Tracheal epithelial cell (primary cell): ENCODE measurements at places on chromosomes 4 and X. TPM values are rescaled to one million over a fixed set of nuclear protein-coding genes. Genes with fewer than 3 reads are reported as not detected.

The CCDC120 gene
- 1.2 and 1.3 TPM in 2 replicates for total RNA-seq

The DMRTC1B gene
- total RNA-seq = not detected in 2 replicates

The PCSK1N gene
- total RNA-seq = 0.21 and 2.9 TPM in 2 replicates

The CXCL9 gene
- not detected in 2 replicates for total RNA-seq

The SLIT2 gene
- total RNA-seq = 0.21 and 0.24 TPM in 2 replicates

The STBD1 gene
- total RNA-seq = 7.9 and 16.9 TPM in 2 replicates

The SORCS2 gene
- under 0.01 and 0.48 TPM in 2 replicates for total RNA-seq

The UFSP2 gene
- total RNA-seq = 23.9 and 28.6 TPM in 2 replicates

The SATL1 gene
- not detected in 2 replicates for total RNA-seq

The CXCL6 gene
- total RNA-seq = 0.21 and 30.8 TPM in 2 replicates

The DUX4 gene
- not detected in 2 replicates for total RNA-seq

The TBC1D8B gene
- total RNA-seq = 4.3 and 4.9 TPM in 2 replicates

The GPAT3 gene
- total RNA-seq = 3.2 and 4.8 TPM in 2 replicates

The MAGEB17 gene
- total RNA-seq = not detected in 2 replicates

The WAS gene
- not detected in 2 replicates for total RNA-seq

The HSFX2 gene
- 0.72 TPM in 1 of 2 replicates, not detected in the other for total RNA-seq

The CSAG1 gene
- not detected in 2 replicates for total RNA-seq

The XPNPEP2 gene
- total RNA-seq = not detected in 2 replicates

The POU3F4 gene
- not detected in 2 replicates for total RNA-seq

The ODAM gene
- total RNA-seq = not detected in 2 replicates

The GRIA3 gene
- under 0.01 and 0.24 TPM in 2 replicates for total RNA-seq

The HDX gene
- total RNA-seq = 0.85 and 5.5 TPM in 2 replicates

The ADH4 gene
- not detected in 2 replicates for total RNA-seq

The XG gene
- 0.85 and 1.9 TPM in 2 replicates for total RNA-seq

The AGA gene
- total RNA-seq = 41.7 and 50.1 TPM in 2 replicates

The PCDH10 gene
- under 0.01 TPM in 2 replicates for total RNA-seq

The CXCL8 gene
- 3.2 and 412 TPM in 2 replicates for total RNA-seq

The CSN1S1 gene
- not detected in 2 replicates for total RNA-seq

The TSPAN7 gene
- under 0.01 and 1.3 TPM in 2 replicates for total RNA-seq

The NXF2B gene
- total RNA-seq = not detected in 2 replicates

The CCKAR gene
- total RNA-seq = not detected in 2 replicates

The TCEAL7 gene
- total RNA-seq = 3.9 and 4.0 TPM in 2 replicates

The RGN gene
- 0.24 and 0.43 TPM in 2 replicates for total RNA-seq

The GAGE12J gene
- total RNA-seq = not detected in 2 replicates

The GLRA2 gene
- total RNA-seq = 0.85 TPM in 1 of 2 replicates, not detected in the other

The NXT2 gene
- 12.3 and 14.7 TPM in 2 replicates for total RNA-seq

The KCTD8 gene
- total RNA-seq = not detected in 2 replicates

The RNF113A gene
- 14.7 and 16.8 TPM in 2 replicates for total RNA-seq

The C4orf54 gene
- under 0.01 TPM in 1 of 2 replicates, not detected in the other for total RNA-seq

The EXOC1L gene
- not detected in 2 replicates for total RNA-seq

The TGIF2LX gene
- total RNA-seq = not detected in 2 replicates

The LDB2 gene
- 0.24 TPM in 1 of 2 replicates, not detected in the other for total RNA-seq

The CT45A10 gene
- not detected in 2 replicates for total RNA-seq

The FRG2 gene
- total RNA-seq = not detected in 2 replicates

The GPR82 gene
- total RNA-seq = not detected in 2 replicates

The AADAT gene
- 0.48 and 1.7 TPM in 2 replicates for total RNA-seq
